ENCODE measurements at places on chromosomes 1 and 21.

GRCh38 chr1:163188947-163189346, 13.8 kb downstream of the RGS5 start:
- no peak for DNase-seq

GRCh38 chr1:244287726-244288125, 164.0 kb downstream of the ADSS2 start:
- DNase-seq = no peak

DNA sequence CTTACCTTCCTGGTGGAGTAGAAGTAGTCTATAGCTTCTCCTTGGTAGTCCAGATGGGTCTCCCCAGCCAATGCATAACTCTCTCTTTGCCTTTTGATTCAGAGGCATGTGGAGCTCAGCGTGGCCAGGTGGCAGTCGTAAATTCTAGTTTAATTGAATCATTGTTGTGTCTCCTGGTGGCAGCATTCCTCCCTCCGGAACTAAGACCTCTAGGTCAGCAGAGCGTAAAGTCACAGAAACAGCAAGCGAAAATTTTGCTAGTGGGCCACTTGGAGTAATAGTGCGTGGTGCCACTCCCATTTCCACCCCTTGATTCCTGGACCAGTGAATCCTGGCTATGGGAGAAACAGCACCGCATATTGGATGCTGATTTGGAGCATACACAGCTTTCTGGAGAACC, 3.9 kb upstream of the TMPRSS2 start:
- DNase-seq = no peak

GRCh38 chr1:96722161-96722922, 758 bp downstream of the PTBP2 start:
- no peak for DNase-seq

DNA sequence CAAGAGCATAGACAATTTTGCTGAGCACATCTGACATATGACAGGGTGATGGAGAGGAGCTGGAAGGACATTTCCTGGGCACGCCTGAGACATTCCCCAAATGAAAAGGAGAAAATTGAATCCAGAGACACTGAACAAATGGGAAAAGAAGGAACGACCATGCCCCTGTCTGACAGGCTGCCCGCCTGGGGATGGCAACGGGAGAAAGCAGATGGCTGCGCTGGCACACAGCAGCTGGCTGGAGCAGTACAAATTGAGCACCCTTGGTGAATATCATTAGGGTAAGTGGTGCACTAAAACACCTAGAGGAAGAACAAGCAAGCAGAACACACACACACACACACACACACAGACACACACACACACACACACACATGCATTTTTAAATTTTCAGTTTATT, 174.3 kb upstream of the DUSP10 start:
- DNase-seq = no peak

DNA sequence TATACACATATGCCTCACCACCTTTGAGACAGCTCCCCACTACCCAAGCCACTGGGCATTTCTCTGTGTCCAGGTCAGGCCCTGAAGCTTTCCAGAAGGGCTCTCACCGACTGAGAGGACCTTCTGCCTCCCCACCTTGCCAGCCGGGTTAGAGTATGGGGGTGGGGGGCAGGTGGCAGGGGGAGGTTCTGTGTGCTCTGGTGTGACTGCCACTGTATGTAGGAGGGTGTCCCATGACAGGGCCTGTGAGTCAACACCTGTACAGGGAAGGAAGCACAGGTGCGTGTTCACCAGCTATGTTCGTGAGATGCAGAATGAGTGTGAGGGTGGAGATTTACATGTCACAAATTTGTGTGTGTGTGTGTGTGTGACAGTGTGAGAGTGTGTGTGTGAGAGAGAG, 7.0 kb downstream of the AHDC1 start:
- no peak for DNase-seq

GRCh38 chr1:164466001-164466421, 93.0 kb upstream of the PBX1 start:
- DNase-seq = no peak

GRCh38 chr21:35995522-35996088, 64.7 kb downstream of the SETD4 start:
- no peak for DNase-seq

Measured in GF-D8 (cell line).